ENCODE measurements at places on chromosomes 5 and 9.
A peak's percentile ranks its signal among the peaks of the same experiment; 100 is the strongest.

GRCh38 chr9:96383165-96383942 lies at the start of gene SLC35D2:
TSS of gene SLC35D2 (minus strand) at chr9:96383711. CDS start at chr9:96383634, 77 bp downstream.
- DNase-seq: peak; percentile 5

DNA sequence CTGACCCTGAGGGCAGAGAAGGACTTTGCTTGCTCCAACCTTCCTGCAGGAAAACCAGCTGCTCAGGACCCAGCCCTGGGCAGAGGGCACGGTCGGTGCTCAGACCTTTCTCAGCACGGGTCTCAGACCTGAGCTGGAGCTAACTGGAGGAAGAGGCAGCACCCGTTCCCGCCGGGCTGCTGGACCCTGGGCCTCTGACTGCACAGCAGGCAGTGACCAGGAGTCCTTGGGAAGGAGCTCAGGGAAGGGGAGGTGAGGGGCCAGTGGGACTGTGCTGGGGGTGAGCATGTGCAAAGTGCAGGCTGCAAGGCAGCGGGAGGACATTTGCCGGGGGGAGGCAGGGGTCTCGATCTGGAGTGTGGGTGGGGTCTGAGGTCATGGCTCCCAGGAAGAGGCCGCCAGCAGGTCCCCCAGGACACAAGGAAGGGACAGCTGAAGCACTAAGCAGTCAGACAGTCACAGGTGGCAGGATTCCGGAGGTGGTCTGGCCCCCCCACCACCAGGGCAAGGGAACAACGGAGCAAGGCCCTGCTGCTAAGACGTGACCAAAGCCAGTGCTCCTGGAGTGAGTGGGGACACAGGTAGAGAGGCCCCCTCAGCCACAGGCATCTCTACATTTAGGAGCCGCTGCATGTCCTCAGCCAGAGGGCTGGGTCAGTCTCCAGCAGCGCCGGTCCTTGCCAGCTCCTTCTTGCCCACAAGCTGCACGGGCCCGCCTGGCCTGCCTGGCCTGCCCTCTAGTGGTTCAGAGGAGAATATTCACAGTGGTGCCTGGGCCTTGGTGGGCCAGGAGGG lies 4.8 kb upstream of the DPM2 start:
- DNase-seq: peak; percentile 44

DNA sequence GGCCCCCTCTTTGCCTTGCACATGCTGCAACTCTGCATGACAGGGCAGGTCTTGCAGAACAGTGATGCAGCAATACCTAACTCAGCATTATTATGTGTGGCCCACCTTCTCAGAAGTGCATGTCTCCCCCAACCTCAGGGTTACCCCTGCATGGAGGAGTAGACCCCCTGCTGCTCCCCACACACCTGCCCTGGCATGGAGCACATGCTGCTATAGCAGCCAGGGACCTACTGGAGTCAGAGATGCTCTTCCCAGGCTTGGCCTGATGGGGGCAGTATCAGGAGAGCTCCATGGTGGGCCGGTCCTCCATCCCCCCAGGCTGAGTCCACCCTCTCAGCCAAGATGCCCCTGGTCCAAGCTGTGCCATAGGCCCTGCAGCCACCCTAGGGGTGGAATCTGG lies 13.2 kb upstream of the BOD1 start:
- DNase-seq: no peak

GRCh38 chr5:148145916-148146315 lies 22.4 kb upstream of the SPINK14 start:
- no peak for DNase-seq

- DNase-seq: no peak
Measured at GRCh38 chr5:172288465-172288864, 4.9 kb upstream of the UBTD2 start.

GRCh38 chr5:159098603-159099436 lies 896 bp downstream of the EBF1 start:
- peak; percentile 58 for DNase-seq

GRCh38 chr5:82406205-82406773 lies 128.1 kb upstream of the RPS23 start:
- DNase-seq: no peak

GRCh38 chr5:22842574-22842973 lies 10.6 kb downstream of the CDH12 start:
- DNase-seq: no peak

DNA sequence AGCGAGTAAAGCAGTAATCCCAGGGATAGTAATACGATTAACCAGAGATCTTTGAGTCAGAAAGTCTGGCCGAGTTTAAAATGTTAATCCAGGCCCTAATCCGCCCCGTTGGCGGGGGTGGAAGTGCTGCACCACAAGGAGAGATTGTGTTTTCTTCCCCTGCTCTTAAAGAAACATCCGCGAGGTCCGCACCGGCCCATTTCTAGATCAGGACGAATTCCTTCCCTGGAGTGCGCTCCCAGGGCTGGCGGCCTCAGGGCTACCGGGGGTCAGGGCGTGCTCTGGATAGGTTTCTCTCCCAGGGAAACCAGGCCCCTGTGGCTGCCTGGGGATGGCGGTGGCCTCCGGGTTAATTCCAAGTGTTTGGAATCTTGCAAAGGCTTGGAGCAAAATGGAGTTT lies 9.3 kb upstream of the NEUROG1 start:
- DNase-seq: no peak

DNA sequence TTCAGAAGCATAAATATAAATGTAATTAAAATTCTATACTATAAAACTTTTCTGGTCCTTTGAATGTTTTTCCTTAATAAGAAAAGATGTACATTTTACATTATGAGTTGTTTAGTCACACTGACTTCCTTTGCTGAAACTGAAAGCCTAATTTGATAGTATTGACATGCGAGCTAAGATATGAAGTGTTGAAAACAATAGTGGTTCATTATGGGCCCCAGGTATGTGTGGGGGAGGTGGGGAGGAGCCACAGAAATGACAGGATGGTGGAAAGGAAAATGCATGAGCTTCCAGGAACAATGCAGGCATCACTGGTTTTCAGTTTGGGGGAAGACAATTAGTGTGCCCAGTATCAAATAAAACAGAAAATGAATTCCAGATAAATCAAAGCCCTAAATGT lies 35.4 kb upstream of the RLN1 start:
- DNase-seq: no peak
